ENCODE measurements at places on chromosomes 1 and 21. TPM values are rescaled to one million over a fixed set of nuclear protein-coding genes. Genes with fewer than 3 reads are reported as not detected.

The LRRC53 gene
- not detected for total RNA-seq

The PRKACB gene
- 1,070 TPM for total RNA-seq

GRCh38 chr1:156489166-156489934 is 11.2 kb downstream of the MEF2D start:
- DNase-seq: peak; percentile 42

DNA sequence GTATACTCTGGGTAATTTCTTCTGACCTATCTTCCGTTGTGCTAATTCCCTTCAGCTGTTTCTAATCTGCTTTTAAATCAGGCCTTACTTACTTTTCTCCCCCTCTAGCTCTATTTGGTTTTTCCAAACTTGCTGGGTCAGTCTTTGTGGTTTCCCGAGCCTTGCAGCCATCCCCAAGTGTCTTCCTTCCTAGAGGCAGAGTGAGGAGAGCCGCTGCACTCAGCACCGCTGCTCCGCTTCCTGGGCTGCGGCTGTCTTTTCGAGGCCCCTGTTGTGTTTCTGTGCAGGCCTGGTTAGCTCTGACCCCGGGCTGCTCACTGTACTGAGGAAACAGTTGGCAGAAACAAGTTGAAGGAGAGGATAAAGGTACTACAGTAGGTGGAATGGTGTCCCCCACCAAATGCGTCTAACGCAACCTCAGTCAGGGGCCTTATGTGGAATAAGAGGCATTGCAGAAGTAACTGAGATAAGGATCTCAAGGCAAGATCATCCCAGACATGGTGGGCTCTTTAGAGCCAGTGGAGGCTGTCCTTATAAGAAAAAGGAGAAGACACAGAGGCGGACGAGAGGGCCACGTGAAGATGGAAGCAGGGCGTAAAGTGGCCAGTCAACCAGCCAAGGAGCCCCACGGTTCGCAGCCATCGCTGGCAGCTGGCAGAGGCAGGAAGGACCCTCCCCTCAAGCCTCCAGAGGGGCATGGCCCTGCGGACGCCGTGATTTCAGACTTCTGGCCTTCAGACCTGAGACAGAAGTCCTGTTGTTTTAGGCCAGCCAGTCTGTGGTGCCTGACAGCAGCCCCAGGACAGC is 10.5 kb downstream of the WNT9A start:
- DNase-seq: no peak

- no peak for DNase-seq
Measured at GRCh38 chr1:208122612-208123358, 121.4 kb downstream of the PLXNA2 start.

- DNase-seq: no peak
Measured at GRCh38 chr1:115495625-115496024, 146.1 kb upstream of the VANGL1 start.

Measured in occipital lobe (tissue), 3 donors.